ENCODE measurements at places on chromosomes 6 and 20.
A peak's percentile ranks its signal among the peaks of the same experiment; 100 is the strongest.

DNA sequence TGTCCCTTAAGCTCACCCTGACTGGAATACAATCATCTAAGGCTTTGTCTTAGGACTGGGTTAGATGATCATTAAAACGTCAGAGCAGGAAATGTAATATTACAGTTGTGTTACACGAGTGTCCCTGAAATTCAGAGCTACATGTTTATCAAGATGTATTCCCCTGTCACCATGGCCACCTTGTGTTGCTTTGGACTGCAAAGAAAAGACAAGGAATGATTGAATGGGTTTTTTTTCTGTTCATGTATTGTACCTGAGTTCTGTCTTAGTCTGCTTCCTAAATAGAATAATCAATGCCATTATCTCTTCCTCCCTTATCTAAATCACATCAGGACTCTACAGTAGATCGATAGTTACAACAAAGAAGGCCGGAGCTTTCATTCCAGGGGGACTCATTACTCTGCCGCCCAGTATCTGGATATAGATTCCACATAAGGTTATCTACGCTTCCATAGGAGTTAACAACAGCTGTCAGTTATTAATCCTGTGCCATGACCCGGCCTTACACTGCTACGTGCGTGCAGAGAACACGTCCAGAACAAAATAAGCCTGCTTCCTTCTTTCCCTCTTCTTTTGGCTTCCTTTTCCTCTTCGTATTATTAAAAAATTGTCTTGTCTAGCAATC is 274.1 kb upstream of the SASH1 start:
- DNase-seq, result no peak

DNA sequence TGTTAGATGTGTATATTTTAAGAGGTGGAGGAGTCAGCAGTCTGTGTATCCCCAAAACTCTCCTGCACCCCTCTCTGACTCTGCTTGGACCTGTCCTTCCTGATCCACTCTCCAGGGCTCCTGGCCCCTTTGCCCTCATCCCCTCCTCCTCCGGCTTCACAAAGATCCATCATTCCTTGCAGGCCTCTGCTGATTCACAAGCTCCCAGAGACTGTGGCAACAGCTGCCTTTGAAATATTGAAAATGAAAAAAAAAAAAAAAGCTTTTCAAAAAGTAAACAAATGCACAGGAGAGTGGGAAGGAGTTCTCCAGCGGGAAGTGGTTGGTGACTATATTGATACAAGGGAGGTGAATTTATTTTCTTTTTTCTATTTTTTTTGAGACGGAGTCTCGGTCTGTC is 330.2 kb upstream of the SULF2 start:
- DNase-seq, result no peak

GRCh38 chr6:35786810-35787209 is 6.0 kb downstream of the CLPSL1 start:
- DNase-seq, result no peak

- no peak for DNase-seq
Measured at GRCh38 chr20:26154224-26154623, 457.6 kb upstream of the ZNF337 start.

GRCh38 chr6:35015476-35015875 is 125.7 kb downstream of the TCP11 start:
- DNase-seq, result no peak

DNA sequence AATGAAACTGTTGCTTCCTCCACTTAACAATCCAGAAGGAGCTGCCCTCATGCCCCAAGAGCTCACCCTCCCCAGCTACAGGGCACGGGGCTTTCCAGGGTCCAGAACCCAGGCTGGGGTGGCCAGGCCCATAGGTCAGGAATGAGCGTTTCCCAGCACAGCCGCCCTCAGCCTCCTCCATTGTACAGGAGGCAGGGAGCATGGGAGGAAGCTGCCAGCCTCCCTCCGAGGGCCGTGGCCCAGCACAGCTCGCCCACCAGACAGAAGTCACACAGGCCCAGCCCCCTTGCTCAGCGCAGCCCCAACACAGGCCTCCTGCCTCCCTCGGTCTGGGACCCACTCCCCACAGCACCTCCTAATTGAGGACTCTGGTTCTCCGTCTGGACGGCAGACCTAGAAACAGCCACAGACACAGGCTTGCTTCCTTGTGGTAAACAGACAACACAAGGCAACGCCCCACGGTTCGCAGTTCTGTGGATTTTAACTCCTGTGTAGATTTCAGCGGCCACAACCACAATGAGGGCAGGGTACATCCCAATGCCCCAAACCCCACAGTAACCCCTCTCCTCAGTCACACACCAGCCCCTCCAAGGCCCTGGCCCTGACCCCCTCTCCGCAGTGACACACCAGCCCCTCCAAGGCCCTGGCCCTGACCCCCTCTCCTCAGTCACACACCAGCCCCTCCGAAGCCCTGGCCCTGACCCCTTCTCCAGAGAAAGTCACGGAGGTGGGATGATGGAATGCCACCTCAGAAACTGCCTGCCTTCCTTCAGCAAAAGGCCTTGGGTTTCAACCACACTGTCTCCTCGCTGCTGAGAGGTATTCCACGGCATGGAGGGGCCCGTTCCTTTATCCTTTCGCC is 173.5 kb downstream of the DLL1 start:
- DNase-seq, result peak; percentile 15

- peak; percentile 82 for DNase-seq
Measured at GRCh38 chr20:3045042-3045815, 623 bp upstream of the MRPS26 start.

DNA sequence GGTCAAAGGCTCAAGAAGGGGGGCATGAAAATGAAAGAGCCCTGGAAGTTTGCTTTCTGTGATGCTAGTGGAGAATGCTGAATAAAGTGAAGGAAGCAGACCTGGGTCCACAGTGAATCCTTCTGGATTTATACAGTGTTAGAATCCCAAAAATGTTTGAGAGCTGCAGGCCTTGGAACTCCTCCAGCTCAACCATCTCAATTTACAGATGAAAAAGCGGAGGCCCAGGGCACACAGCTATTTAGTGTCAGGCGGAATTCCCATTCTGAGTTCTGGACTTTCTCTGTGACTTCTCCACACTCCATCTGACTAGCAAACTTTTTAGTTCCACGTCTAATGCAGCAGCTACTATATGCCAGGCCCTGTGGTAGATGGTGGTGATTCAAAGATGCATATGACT is 1.5 kb upstream of the PRSS35 start:
- DNase-seq, result no peak

GRCh38 chr20:64053841-64054661 is 4.6 kb upstream of the SOX18 start:
- no peak for DNase-seq

DNA sequence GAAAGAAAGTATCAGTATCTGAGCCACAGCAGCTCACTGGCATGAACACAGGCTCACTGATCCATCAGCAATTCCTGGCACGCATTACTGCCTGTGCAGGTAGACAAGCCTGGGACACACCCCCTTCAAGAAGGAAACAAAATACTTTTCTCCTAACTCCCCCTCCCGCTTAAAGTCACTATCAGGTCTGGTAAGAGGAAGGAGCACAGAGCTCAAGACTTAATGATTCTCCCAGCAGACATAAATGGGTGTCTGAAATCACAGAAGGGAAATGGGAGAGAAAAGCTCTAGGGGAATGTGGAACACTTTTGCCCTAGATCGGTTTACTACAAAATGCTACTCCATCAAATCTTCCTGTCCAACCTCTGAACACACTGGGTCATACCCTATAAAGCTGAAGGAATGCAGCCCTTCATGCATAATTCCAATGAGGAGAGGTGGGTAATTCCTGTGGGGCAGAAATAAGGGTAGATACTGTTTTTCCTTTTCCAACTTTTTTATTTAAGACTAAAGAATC is at the start of gene ADGRF1:
TSS of gene ADGRF1 (minus strand) at position 58 of the 517 bp plus-strand sequence. CDS start 13,271 bp downstream, outside the sequence.
- DNase-seq, result no peak

DNA sequence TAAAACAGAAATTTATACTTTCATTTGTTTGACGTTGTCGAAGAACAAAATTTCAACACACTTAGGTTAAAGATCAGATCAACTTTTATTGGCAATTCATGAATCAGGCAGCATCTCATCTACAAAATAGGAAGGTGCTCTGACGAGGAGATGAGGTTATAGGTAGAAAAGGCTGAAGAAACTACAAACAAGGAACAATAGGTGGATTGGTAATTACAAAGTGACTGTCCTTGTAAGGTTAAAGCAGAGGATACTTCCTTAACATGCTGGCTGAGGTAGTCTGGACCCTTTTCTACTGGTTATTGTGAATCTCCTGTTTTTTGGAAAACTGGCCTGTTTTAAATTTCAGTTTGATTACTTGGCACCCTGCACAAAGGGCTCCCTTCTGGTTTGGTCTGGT is 32.5 kb upstream of the TRIM27 start:
- DNase-seq, result no peak

- no peak for DNase-seq
Measured at GRCh38 chr6:33724102-33725023, 12.9 kb upstream of the UQCC2 start.

Data from dorsolateral prefrontal cortex (tissue), 122 donors.